ENCODE measurements at places on chromosomes 16 and 17.

- DNase-seq = no peak
Observed at GRCh38 chr16:9761870-9762269, 420.4 kb downstream of the GRIN2A start.

DNA sequence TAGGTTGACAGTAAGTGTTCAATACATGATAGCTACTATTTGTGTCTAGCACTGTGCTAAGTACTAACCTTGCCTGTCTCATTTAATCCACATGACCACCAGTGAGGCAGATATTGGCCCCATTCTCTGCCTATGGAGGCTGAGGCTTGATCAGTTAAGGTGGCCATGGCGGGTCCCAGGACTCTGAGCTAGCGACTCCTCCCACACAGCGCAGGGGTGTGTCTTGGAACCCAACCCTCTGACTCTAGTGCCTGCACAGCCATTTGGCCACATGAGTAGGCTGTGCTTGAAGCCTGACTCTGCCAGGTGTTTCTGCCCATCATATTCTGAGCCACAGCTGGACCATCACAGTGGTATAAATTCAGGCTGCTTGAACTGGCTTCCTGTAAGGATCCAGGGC lies 6.4 kb downstream of the NHERF1 start:
- no peak for DNase-seq

- DNase-seq = no peak
Observed at GRCh38 chr17:46925185-46925868, 2.4 kb downstream of the GOSR2 start.

DNA sequence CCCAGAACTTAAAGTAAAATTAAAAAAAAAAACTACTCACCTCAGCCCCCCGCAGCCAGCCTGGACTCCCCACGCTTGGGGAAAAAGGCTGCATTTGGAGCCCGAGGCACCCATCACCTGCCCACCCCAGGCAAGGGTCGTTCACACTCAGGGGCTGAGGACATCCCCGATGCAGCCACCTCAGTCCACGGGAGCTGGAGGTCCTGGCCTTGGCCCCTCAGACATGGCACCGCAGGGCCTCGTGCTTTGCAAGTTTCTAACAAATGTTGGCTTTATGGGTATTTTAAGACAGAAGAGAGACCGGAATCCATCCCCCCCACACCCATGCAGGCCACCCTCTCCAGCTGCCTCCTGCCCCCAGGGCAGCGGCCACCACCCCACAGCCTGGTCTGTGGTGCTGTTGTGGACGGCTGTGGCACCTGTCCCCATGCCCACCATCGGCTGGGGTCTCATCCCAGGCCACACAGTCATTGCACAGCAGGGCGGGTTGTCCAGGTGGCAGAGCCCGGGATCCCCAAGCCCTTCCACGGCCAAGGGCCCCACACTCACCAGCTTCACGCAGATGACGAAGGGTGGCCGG lies 116.4 kb upstream of the ZNF750 start:
- DNase-seq = no peak

DNA sequence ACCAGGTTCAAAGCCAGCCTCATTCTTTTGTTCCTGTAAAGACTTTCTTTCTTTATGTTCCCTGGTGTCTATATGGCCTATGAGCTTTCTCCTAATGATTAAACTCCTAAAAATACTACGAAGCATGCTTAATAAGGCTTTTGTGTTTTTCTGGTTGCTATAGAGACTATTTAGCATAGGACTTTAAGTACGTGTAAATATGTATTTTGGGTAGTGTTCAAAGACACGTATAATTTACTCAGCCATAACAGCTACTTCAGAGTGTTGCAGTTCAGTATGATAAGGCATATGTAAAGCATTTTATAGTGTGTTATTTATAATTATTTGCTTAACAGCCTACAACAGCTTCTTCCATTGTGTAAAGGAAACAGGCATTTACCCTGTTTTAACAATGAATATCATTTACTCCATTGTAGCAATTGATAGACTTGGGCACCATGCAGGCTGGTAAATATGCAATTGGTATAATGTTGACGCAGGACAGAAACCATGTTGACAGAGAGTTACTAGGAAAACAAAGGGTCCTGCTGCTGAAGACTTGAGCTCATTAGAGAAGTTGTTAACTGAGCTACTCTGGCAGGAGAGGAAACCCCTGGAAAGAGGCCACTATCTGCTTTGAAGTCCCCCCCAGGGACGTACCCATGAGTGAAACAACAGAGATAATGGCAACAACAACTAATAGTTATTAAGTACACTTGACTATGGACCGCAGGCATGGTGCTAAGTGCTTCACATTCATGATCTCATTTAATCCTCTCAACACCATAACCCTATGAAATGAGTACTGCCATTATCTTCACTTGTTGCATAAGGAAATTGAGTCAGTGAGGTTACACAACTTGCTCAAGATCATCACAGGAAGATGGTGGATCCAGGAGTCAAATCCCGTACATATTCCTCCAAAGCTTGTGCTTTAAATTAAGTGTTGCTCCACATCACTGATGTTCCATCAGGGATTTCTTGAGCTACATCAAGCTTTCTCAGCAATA lies 342.2 kb upstream of the DYNLRB2 start:
- no peak for DNase-seq

- DNase-seq = peak; percentile 50
Observed at GRCh38 chr16:77113835-77114234, 77.2 kb upstream of the MON1B start.

- no peak for DNase-seq
Observed at GRCh38 chr17:63832455-63832854, 5.0 kb upstream of the FTSJ3 start.

DNA sequence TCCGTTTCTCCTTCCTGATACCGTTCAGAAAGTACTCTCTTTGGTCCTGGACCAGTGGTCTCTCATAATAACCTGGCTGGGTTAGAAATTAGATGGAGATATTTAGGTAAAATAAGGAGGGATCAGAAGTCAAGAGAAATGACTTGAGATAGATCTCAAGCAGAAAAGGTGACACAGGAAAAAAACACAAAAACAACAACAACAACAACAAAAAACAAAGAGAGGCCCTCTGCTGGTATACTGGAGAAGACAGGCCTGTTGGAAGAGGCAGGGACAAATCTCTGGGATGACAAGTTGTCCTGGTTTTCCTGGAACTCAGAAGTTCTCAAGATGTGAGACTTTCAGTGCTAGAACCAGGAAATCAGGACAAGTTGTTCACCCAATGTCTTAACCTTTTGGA lies 430.5 kb downstream of the SHISA9 start:
- DNase-seq = no peak

DNA sequence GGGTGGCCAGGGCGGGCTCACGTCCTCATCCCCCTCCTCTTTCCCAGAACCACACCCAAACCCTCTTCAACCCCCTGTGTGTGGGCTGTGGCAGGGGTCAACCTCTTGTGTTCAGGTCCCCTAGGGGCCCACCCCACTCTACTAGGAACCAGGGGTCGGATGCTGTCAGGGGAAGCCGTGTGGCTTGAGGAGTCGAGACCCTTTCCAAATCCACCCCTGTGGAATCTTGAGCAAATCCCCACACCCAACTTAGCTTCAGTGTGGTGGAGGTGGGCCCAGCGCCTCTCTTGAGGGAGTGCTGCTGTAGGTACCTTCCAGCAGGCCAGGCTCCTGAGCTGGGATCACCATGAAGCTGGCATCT lies 121.5 kb downstream of the MRM1 start:
- no peak for DNase-seq

- no peak for DNase-seq
Observed at GRCh38 chr17:5915337-5915736, 154.8 kb upstream of the WSCD1 start.

DNA sequence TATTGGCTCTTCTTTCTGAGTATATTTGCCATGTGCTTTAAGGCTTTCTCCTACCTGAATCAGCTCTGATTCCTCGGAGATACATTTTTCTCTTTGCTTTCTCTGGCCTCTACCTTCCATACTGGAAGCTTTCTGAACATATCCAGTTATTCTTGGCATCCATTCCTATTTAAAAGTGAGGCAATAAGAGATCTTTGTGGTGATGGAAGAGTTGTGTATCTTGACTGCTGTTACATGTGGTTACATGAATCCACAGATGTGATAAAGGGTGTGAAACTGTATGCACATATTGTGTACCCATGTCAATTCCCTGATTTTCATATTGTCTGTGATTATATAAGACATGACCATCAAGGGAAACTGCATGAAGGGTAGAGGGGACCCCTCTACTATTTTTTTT lies 24.4 kb downstream of the UBE2O start:
- no peak for DNase-seq

- no peak for DNase-seq
Observed at GRCh38 chr17:2194889-2195335, 108.7 kb downstream of the SMG6 start.

DNA sequence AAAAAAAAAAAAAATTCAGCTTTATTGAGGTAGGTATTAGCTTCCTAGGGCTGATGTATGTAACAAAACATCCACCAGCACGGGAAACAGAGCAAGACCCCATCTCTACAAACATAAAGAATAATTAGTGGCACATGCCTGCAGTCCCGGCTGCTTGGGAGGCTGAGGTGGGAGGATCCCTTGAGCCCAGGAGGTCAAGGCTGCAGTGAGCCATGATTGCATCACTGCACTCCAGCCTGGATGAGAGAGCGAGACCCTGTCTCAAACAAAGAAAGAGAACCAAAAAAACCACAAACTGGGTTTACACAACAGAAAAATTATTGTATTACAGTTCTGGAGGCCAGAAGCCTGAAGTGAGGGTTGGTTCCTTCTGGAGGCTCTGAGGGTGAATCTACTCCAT lies 4.0 kb upstream of the MMP25 start:
- DNase-seq = no peak

DNA sequence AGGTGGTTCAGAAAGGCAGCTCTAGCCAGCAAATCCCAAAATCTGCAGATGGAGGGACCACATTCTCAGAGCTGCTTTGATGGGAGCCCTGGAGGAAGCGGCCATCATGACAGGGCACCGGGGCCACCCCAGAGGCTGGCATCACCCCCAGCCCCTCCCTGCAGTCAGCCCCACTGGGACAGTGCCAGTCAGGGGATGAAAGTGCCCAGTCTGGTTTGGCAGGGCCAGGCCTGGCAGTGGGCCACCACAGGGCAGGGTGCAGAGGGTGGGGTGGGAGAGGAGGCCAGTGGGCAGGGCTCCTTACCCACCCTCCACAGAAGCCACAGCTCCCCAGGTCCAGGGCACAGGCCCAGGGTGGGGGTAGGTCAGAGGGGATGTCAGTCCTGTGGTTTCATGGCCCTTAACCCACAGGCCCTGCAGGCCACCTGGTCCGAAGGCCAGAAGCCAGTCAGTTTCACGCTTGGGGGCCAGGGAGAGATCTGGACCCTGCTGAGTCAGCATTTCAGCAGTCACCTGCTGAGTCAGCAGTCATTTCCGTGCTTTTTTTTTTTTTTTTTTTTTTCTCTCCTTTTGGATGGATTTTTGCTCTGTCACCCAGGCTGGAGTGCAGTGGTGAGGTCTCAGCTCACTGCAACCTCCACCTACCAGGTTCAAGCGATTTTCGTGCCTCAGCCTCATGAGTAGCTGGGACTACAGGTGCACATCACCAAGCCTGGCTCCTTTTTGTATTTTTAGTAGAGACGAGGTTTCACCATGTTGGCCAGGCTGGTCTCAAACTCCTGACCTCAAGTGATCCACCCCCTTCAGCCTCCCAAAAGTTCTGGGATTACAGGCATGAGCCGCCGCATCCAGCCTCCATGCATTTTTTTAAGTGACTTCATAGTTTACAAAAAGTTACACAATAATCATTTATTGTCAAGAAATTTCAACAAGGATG lies 10.4 kb downstream of the SLC25A10 start:
- no peak for DNase-seq

All from right forelimb (tissue), 1 donor.